Lower leg skin (tissue), 4 donors: ENCODE measurements at places on chromosomes 11 and 22.

- peak; percentile 45 for DNase-seq
Observed at GRCh38 chr11:68980776-68981065, at the start of gene MRGPRD. Gene MRGPRD, minus strand, starts transcription at chr11:68980986. Its CDS starts 0 bp downstream, at chr11:68980986.

GRCh38 chr11:3159296-3160190 lies 5.6 kb downstream of the OSBPL5 start:
- no peak for DNase-seq

DNA sequence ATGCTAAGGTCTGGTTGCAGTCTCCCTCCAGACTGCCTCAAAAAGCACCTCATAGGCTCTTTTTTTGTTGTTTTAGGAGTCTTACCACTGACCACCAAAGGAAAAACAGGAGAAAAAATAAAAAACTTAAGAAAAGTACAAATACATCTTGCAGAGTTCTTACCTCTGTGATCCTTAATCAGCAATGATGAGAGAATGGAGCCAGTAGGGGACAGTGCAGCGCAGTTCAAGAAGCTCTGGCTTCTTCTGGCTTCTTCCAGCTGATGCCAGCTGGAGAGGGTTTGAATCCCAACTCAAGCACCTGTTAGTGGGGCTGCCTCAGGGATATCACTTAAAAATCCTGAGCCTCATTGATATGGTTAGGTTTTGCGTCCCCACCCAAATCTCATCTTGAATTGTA lies 223.3 kb upstream of the ISX start:
- DNase-seq: no peak

- no peak for DNase-seq
Observed at GRCh38 chr22:46652847-46653331, 32.7 kb downstream of the GRAMD4 start.
